ENCODE measurements at places on chromosomes 3 and 15.

GRCh38 chr3:174168538-174169254 is 690.4 kb upstream of the NAALADL2 start:
- ATAC-seq: no peak

DNA sequence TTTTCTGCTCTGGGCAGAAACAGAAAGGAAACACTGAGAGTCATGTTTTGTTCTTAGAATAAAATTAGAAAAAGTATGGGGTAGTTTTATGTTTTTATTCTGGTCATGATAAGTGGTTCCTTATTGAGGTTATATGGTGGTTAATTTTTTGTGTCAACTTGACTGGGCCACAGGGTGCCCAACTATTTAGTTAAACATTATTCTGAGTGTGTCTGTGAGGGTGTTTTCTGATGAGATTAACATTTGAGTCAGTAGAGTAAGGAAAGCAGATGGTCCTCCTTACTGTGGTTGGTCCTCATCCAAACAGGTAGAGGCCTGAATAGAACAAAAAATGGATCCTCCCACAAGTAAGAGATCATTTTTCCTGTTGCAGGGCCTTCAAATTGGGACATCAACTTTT is 98.9 kb downstream of the C3orf38 start:
- ATAC-seq: no peak

DNA sequence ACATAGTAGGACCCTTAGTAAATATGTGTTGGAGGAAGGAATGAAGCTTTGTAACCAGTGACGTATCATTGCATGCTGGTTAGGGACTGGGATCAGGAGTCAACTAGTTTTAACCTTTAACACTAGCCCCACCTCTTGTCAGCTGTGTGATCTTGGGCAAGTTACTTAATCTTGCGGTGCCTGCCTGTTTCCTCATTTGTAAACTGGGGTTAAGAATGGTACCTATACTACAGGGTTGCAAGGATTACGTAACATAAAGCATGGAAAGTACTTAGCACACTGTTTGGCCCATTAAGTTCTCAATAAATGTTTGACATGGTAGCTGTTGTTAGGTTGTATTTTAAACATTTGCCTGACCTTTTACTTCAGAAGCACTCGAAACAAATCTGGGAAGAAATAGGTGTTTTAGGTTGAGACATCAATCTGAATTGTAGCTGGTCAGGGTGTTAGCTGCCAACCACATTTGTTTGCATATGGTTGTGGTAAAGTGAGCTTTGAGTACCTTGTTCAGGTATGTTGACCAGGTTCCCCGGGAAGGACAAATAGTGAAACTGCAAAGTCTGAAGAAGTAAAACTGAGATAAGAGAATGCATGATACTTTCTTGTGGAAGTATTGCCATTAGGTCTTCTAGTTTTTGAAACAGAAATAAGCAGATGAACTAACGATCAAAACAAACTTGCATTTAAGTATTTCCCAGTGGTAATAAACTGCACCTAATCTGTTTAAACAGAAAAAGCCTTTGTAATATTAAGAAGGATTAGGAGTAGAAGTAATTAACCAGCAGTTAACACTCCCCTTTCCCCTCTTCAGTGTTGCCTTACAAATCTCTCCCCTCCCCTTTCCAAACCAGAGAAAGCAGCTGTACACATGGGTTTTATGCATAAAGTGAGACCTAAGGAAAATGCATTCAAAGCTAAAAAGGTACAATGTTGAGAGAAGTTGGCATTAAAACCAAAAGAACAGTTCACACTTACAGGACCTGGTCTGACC is 25.8 kb upstream of the SCAANT1 start:
- no peak for ATAC-seq

DNA sequence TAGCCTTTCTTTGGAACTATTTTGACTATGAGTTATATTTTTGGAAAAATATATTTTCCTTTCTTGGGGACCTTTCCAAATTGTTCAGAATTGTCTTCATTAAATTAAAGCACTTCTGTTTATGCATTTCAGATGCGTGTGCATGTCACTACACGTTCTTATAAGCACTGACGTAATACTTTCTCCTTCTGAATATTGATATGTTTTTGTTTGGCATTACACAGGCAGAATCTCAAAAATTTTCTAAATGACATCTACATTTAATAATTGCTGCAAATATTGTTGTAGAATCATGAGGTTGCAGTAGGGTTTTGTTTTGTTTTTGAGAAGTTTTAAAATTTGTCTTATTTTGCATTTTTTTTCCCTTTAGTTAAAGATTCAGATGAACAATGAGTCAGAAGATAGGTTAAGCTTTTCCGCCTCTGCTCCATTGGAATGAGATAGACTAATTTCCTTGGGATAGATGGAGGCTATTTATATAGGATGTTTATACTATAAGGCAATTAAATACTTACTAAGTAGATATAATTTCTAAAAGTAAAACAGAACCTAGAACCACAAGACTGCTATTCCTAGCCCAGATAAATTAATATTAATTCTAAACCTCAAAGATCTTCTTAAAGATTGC is 110.8 kb downstream of the MBNL1 start:
- ATAC-seq: no peak

GRCh38 chr3:134073583-134073945 is 43.8 kb upstream of the SLCO2A1 start:
- ATAC-seq: no peak

DNA sequence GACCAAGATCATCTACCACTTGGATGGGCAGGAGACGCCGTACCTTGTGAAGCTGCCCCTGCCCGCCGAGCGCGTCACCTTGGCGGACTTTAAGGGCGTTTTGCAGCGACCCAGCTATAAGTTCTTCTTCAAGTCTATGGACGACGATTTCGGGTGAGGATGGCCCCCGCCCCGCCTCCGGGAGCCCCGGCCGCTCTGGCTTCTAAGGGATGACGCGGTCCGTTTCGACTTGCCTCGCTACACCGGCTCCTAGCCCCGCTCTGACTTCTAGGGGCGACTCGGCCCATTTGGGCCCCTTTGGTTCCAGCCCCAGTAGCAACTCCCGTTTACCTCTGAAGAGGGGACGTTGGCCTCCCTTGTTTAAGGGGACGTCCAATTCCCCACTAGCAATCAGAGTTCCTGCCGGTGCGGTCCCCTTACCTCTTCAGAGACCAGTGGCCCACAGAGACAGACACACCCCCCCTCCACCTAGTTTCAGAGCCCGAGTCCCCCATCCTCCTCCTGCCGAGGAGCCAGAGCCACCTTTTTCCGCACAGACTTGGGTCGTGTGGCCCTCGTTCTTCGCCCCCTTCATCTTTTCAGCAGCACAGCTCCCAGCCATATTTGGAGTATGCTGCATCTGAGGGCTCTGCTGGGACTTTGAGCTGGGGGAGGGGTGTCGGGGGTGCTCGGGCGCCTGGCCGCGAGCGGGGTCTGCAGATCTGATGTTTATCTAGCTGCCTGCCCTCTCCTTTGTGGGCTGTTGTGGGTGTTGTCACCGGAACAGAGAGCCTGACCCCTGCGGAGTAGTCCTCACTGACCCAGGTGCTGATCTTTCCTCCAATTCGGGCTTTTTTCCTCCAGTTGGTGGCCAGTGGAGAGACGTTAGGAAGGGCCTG is 706 bp downstream of the DVL3 start:
- ATAC-seq: peak; percentile 20

GRCh38 chr3:69568458-69568857 is 170.8 kb upstream of the MITF start:
- no peak for ATAC-seq

DNA sequence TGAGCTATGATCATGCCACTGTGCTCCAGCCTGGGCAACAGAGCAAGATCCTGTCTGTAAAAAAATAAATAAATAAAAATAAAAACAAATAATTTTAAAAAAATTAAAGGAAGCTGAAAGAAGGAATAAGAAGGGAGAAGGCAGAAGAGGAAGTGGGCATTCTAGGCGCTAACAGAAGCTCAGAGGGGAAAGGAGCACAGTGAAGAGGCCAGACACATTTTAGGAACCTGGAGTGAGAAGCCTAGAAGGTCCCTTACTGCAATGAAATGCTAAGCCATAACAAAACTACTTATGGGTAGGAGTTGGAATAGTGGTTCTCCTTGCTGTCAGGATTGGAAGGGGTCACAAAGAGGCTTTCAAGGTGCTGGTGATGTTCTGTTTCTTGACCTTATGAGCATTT is 64.0 kb downstream of the ITGB5 start:
- no peak for ATAC-seq

- no peak for ATAC-seq
Measured at GRCh38 chr3:187717572-187717971, 15.2 kb upstream of the RTP2 start.

DNA sequence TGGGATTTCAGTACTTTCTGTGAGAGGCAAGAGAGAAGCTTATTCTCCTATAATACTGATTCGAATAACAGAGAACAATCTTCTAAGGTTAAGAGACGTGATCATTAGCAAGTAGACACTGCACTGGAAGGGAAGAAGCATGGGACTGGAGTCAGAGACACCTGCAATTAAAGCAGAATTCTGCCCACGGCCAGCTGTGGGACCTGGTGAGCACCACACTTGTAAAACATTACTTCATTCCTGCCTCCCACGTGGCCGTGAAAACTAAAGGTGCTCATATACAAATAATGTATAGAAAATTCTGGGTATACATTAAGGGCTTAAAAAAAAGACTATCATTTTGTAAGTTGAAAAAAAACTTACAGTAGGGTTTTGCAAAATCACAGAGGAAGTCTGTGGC is 2.0 kb downstream of the TM2D3 start:
- ATAC-seq: no peak

- ATAC-seq: peak; percentile 88
Measured at GRCh38 chr3:18124501-18124900, 300.6 kb downstream of the SATB1 start.

DNA sequence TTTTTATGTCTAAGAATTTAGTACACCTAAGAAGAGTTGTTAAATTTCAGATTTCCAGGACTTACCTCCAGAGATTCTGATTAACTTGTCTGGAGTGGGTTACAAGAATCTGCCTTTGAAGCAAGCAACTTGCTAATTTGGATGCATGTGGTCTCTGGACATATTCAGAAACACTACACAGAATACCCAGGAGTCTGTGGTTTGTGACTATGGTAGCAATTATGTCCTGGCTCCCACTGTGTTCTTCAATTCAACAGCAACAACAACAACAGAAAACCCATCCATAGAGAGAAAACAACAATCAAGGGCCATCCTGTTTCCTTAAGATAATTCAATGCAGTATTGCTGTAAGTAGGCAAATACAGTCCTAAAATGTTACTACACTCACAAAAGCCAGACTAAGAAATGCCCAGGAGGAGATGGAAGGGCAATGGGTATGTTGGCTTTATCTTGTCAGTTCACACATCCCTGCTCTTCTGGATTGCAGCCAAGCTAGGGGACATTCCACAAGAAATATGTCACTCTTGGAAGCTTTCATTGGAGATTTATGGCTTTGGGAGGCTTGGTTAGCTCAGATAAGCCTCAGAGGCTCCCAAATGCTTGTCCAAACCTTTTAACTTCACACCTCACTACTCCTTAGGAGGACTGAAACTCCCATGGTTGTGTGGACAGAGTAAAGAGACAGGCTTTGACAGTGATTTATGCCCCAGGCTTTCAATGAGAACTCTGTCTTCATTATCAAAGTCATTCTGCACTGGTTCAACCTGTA is 99.4 kb upstream of the MRPL3 start:
- no peak for ATAC-seq

GRCh38 chr3:31743331-31744089 is 210.8 kb downstream of the STT3B start:
- ATAC-seq: no peak

DNA sequence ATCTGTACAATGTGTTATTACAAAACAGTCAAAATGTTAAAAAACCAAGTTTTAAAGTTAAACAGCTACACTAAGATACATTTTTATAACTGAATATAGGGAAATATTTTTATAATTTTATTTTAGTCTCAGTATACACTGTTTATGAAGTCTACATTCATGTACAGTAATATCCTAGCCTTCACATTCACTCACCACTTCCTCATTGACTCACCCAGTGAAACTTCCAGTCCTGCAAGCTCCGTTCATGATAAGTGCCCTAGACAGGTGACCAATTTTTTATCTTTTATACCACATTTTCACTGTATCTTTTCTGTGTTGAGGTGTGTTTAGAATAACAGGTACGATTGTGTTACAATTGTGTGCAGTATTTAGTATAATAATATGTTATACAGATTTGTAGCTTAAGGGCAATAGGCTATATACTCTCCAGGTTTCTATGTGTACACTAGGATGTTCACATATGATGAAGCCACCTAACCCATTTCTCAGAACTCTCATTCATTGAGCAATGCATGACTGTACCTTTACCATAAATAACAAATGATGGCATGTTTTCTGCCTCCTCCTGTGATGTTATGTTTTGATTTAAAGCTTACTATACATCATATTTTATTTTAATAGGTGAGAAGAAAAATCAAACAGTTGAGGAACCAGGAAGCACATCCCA is 388.4 kb upstream of the NDN start:
- ATAC-seq: no peak

DNA sequence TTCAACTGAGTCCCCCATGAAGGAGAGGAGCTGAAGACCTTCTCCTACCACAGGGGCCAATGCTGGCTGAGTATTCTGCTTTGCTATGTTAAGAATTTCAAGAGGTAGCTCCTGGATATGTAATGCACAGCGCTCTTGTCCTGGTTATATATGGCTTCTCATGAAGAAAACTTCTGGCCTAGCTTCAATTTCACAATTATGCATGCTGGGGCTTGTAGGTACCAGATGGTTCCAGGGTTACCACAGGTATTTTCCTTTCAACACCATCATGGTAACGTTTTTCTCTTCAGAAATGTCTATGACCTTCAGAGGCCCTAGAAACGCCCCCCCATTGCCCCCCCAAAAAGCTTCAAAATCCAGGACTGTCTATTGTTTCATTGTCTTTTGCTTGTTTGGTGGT is 311.7 kb upstream of the ICE2 start:
- ATAC-seq: no peak

GRCh38 chr15:71256934-71257664 is 141.8 kb downstream of the THSD4 start:
- no peak for ATAC-seq

DNA sequence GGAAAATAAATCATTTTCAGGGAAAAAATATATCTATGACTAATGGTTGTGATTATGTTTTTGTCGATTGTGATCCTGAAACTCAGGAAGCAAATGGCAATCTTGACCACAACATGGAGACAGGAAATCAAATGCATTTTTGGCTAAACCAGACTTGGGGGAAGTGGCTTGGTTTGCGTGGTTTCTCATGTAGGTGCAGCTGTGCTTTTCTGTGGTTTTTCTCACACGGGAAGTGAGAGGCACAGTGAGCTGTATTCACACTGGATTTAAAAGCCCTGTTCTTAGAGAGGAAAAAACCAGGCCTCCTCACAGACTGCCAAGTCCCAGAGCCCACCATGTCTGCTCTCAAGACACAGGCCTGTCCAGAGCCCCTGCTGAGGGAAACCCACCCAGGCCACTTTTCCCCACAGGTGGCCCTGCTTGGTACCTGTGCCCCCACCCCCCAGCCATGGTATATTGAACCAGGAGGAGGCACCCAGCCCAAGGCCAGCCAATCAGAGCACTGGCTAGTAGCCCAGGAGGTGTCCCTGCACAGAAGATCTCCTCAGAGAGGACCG is 46.1 kb downstream of the BTD start:
- no peak for ATAC-seq

All from motor neuron (in vitro differentiated cells).